ENCODE measurements at places on chromosomes 6 and 20.

GRCh38 chr6:120083186-120083585 lies 733.6 kb upstream of the MAN1A1 start:
- no peak for DNase-seq

DNA sequence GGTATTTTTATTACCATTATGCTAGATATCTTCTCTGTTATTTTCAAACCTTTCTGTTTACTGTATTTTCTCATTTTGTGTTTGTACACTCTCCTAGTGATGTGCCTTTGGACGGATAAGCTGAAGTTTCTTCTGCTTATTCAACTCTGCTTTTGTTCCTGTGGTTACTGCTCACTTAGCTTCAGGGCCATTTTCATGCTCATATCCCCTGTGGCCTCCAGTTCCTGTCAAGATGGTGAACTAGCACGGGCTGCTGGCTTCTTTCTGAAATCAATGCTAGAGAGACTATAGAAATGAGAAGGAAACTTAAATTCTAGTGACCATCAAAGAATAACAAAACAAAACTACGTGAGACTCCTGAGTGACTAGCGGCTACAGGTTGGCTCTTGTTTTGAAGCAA lies 6.8 kb upstream of the CST8 start:
- no peak for DNase-seq

- no peak for DNase-seq
Measured at GRCh38 chr6:114020196-114020595, 49.2 kb upstream of the HDAC2 start.

DNA sequence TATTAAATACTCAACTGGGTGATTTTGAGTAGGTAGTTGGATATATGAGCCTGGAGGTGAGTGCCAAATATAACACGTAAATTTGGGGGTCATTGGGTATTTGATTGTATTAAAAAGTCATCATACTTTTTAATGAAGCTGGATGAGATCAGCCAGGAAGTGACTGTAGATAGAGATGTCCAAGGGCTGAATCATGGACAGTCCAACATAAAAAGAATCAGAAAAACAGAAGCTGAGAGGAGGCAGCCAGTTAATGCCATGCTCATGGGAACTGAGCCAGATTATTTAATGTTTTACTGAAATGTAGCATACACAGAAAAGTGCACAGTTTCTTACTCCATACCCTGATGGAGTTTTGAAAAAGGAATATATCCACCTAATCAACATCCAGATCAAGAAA lies 435.5 kb upstream of the PLCB4 start:
- DNase-seq = no peak

GRCh38 chr6:121183742-121184141 lies 150.5 kb downstream of the TBC1D32 start:
- no peak for DNase-seq

- DNase-seq = no peak
Measured at GRCh38 chr6:152669895-152670294, 27.8 kb upstream of the MYCT1 start.

GRCh38 chr6:90083891-90084290 lies 189.6 kb downstream of the GJA10 start:
- DNase-seq = no peak

DNA sequence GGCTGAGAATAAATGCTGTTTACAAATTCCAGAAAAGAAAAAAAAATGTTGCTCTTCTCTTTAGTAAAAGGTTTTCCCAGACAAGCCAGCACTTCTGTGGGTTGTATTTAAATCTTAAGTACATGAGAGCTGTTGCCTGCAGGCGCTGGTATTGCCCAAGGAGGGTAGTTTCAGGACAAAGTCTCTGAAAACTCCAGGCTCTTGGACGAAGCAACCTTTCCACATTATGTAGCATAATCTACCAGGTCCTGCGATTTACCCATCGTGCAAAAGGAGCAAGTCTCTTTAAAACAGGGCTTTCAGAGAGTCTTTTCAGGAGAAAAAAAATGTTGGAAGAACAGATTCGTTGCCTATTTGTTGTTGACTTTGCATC lies 65.6 kb downstream of the PLG start:
- no peak for DNase-seq

GRCh38 chr6:28474441-28475219 lies 31.3 kb upstream of the ZSCAN23 start:
- DNase-seq = no peak

- DNase-seq = no peak
Measured at GRCh38 chr6:111747396-111747795, 125.9 kb downstream of the FYN start.

All from left renal pelvis (tissue), 4 donors.